Renal pelvis (tissue), 12 donors: ENCODE measurements at places on chromosomes 1 and 21.

GRCh38 chr1:194684636-194685035 lies 1498.2 kb upstream of the B3GALT2 start:
- no peak for DNase-seq

- DNase-seq: no peak
Measured at GRCh38 chr1:93167006-93167405, 13.2 kb downstream of the TMED5 start.

DNA sequence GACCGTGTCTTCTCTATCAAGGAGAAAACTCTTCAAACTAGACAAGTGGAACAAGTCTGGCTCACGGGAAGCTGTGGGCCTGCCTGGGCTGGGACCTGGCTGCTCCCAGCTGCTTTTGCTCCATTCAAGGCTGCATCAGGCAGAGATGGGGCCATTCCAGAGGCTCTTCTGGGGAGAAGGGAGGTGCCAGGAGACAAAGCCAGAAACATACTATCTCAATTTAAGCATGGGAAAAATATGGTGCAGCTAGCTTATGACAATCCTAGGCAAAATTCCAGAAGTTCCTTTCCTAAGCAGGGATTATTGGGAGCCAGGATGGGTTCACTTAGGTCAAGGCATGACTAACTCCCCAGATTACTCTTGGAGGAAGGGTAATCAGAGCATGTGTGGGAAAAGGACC lies 90.8 kb upstream of the SLC2A1 start:
- DNase-seq: no peak

- DNase-seq: no peak
Measured at GRCh38 chr1:176994931-176995596, 169.4 kb downstream of the ASTN1 start.

DNA sequence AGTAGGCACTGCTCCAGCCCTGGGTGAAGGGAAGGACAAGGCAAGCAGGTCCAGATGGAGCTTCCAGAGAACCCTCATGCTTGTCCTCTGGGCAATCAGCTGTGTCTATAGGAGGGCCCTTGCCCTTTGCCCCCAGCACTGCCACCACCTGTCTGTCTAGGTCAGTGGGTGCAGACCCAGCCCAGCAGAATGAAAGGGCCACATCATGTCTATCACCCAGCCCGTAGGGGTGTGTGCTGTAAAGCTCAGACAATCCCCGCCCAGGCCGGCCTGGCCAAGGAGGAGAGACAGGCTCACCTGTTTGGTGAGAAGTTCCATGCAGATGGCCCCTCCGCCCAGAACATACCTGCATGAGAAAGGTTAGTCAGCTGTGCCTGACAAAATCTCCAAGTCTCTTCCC lies 7.0 kb downstream of the UBE2Q1 start:
- no peak for DNase-seq

DNA sequence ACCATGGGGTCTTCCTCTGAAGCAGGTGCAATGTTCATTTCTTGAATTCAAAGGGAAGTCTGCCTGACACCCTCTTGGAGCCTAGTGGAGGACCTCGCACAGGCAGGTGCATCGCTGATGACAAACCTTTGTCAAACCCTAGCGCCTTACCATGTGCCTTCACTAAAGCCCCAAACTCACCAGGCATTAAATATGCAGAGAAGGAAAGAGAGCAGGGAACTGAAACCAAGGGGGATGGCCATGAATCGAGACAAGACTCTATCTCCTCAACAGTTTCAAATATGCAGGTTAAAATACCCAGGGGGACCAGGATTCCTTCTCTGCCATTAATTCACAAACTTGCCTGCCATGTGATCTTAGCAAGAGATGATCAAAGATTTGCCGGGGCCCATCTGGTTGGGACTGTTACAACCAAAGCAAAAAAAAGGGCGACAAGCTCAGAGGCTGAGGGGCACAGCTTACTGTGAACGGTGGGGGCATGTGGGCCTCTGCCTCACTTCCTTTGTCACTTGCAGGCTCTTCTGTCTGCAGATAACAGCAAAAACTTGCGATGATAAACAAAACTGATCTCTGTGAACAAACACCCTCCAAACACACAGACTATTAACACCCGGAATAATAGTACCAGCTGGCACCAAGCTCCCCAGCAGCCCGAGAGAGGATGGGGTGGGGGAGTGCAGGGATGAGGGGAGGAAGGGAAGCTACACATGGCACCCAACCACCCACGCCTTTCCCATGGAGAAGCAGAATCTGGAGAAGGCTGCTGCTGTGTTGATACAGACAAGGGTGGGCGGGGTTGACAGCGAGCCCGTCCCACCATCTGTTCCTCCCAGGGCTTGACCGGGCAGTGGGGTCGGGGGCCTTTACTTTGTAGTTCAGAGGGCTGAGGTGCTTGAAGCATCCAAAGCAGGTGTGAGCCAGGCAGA lies 33.9 kb downstream of the TMEM63A start:
- DNase-seq: peak; percentile 30

GRCh38 chr1:204746838-204747442 lies 61.4 kb upstream of the LRRN2 start:
- DNase-seq: no peak

- DNase-seq: no peak
Measured at GRCh38 chr1:200198236-200198635, 170.7 kb downstream of the NR5A2 start.

DNA sequence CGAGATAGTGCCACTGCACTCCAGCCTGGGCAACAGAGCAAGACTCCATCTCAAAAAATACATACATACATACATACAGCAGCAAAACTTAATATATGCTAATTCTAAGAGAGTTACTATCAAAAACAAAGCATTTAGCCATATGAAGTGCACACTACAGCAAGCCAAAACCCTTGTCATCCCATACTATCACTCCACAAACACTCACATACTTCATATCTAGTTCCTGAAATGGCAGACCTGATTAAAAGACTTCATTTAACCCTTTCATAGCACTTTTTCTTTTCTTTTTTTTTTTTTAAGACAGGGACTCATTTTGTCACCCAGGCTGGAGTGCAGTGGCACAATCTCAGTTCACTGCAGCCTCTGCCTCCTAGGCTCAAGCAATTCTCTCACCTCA lies 65.6 kb downstream of the COP1 start:
- no peak for DNase-seq

DNA sequence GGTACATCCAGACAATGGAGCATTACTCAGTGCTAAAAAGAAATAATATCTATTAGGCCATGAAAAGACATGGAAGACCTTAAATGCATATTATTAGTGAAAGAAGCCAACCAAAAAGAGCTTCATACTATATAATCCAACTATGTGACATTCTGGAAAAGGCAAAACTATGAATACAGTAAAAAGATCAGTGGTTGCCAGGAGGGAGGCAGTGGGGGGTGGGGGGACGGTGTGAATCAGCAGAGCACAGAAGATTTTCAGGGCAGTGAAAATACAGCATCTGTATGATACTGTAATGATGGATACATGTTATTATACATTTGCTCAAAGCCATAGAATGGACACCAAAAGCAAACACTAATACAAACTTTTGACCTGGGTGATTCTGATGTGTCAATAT lies 339.4 kb upstream of the SNX7 start:
- no peak for DNase-seq

- DNase-seq: no peak
Measured at GRCh38 chr1:30758785-30759380, 1.3 kb upstream of the LAPTM5 start.

GRCh38 chr1:187009320-187009719 lies 180.6 kb downstream of the PLA2G4A start:
- no peak for DNase-seq

- peak; percentile 94 for DNase-seq
Measured at GRCh38 chr1:26723013-26723991, 27.5 kb downstream of the ARID1A start.

GRCh38 chr1:57532299-57532698 lies 108.4 kb upstream of the DAB1 start:
- no peak for DNase-seq

GRCh38 chr1:40758578-40759343 lies 24.8 kb upstream of the KCNQ4 start:
- no peak for DNase-seq

DNA sequence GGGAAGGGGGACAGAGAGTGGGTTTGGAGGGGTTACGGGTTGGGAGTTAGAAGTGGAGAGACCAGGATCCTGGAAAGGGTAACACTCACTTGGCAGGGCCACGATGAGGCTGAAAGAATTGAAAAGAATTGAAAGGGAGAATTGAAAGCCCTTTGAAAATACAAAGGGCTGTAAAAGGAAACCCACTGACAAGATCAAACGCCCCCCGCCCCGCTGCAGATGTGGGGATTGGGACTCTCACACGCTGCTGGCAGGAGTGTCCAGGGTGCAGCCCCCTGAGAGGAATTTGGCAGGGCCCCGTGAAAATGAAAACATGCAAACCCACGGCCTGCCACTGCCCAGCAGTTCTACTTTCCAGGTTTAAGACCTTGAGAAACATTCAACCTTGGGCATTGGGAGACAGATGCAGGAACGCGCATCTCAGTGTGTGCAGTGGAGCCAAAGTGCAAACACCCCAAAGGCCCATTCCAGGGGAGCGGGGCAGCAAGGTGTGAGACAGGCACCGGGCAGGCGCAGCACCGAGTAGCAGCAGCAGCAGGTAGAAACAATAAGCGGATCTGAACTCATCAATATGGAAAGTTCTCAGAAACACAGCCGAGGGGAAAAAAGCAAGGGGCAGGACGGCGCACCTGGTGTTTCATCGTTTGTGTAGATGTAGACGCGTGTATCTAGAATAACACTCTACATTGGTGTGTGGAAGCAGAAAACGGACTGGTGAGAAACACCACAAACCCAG lies 8.3 kb upstream of the TNFRSF1B start:
- DNase-seq: no peak

DNA sequence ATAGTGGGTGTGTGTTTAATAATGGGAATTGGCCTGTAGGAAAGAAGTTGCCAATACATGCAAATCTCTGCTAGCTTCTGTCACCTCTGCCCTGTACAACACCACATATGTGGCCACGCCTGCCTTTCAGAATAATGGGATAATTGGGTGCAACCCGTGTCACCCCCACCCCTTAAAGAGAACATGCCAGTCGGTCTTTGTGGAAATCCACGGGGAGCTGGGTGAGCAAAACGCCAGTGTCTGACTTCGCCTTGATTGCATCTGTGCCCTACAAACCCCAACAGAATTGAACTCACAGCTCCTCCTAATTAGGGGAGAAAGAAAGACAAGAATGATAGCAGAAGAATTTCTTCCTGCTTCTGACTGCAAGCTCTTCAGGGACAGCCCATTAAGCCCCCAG lies 6.4 kb upstream of the PLXNA2 start:
- DNase-seq: no peak

- DNase-seq: no peak
Measured at GRCh38 chr1:21773585-21773984, 9.4 kb downstream of the USP48 start.

DNA sequence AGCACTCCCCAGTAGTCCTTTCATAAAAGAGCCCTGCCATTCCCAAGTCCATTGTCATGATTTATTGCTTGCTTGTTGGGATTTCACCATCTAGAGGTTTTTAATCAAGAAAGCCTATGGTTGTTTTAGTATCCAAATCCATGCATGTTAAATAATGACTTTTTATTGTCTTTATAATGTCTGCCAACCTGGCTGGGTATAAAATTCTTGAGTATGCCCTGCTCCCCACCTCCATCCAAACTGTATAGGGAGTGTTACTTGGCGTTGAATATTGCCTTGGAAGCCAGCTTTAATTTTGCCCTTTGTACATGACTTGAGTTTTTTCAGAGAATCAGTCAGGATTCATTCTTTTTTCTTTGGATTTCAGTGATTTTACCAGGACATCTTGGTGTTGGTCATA lies 44.2 kb downstream of the DISC1 start:
- no peak for DNase-seq

DNA sequence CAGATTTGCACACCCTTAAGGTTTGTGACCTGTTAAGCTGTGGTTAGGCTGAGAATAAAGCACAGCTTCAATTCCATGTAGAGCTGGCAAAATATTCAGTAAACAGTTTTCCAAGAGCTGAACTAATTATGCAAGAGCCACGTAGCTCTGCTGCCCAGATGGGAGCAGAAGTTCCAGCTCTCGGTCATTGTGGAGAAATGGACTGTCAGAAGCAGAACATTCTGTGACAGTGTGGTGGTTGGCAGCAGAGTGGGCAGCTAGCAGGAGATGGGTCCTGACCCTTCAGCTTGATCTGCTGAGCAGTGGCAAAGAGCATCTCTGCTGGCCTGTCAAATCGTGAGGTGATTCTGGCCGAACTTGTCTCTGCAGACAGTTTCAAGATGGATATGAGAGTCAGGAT lies 23.2 kb downstream of the RHOU start:
- no peak for DNase-seq

GRCh38 chr1:119573886-119574285 lies 66.9 kb downstream of the HSD3B1 start:
- DNase-seq: no peak

- no peak for DNase-seq
Measured at GRCh38 chr1:54995013-54995760, 3.5 kb upstream of the BSND start.

DNA sequence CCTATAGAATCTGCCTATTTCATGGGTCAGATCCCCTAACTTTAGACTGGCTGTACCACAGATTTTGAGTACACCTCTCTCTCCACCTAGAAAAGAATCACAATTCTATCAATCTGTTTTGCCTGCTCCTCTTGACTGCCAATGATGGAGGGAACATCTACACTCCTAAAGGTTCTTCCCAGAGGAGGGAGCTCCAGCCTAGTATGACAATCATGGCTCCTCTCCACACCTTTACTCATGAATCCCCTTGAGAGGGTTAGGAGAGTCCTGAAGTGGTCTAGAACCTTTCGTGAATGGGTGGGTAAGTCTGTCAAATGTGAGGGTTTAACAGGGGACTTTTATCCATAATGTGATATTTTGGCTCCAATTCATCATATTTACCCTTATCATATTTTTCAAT lies 48.0 kb downstream of the DNAI4 start:
- no peak for DNase-seq

DNA sequence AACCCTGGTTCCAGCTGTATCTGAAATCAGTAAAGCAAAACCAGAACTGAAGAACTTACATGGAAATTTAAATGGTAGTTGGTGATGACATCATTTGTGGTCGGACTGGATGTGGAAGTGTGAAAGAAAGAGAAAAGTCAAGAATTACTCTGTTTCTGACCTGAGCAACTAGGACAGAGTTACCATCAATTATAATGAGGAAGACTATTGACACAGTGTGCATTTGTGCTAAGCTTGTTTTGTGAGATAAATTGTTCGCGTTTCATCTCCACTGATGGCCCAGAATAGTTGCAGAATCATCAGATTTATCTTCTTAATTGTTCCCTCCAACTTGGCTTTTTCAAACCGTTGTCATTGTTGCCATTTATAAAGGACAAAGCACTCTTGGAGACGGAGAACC lies 410.6 kb upstream of the DEPDC1 start:
- no peak for DNase-seq

DNA sequence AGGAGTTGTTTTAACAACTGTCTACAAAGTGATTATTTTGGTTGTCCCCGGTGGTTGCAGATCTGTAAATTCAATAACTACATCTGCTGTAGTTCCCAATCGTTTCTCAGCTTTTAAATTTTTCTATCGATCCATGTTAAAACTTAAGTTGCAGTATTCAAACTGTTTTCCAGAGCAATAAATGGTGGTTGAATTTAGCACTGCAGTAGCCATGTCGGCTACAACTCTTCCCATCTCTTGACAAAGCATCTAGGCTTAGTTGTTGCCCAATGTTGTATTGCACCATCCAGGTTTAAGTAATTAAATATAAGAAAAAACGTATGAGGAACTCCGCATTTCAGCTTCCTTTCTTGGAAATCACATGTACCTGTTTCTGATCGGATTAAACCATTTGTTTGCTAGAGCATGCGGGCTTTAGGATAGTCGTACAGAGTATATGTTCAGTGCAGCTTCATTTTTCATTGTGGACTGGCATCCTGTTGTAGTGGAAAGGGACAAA lies 996 bp downstream of the CNIH4 start:
- no peak for DNase-seq
